Bronchial epithelial cell (primary cell): ENCODE measurements at places on chromosomes 6 and 20. TPM values are rescaled to one million over a fixed set of nuclear protein-coding genes. Genes with fewer than 3 reads are reported as not detected.

- no peak for DNase-seq
Observed at GRCh38 chr20:59806578-59806975, 126.9 kb downstream of the SYCP2 start.

DNA sequence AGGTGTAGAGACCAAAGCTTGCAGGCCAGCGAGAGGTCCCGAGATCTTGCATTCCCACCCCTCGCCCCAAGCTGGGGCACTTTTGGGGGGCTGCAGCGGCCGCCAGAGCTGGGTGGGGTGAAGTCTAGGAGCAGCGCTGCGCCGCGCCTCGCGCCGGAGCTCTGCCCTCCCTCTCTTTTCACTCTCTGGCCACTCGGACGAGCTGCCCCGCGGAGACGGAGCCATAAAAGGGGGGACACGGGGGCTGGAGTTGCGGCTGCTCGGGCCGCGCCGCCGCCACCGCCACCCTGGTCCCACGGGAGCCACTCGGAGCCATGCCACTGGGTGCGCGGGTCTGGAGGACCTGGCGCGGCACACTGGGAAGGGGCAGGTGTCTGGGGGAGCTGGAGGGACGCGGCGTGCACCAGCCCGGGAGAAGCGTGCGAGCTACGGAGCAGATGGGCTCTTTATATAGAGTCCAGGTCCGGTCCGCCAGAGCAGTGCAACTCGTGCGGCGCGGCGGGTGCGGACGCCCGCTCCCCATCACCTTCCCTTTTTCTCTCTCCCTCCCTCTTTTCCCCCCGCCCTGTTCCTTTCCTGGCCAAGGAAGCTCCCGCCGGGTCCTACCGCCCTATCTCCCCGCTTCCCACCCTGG, 687 bp upstream of the HTR1B start:
- DNase-seq, result no peak

DNA sequence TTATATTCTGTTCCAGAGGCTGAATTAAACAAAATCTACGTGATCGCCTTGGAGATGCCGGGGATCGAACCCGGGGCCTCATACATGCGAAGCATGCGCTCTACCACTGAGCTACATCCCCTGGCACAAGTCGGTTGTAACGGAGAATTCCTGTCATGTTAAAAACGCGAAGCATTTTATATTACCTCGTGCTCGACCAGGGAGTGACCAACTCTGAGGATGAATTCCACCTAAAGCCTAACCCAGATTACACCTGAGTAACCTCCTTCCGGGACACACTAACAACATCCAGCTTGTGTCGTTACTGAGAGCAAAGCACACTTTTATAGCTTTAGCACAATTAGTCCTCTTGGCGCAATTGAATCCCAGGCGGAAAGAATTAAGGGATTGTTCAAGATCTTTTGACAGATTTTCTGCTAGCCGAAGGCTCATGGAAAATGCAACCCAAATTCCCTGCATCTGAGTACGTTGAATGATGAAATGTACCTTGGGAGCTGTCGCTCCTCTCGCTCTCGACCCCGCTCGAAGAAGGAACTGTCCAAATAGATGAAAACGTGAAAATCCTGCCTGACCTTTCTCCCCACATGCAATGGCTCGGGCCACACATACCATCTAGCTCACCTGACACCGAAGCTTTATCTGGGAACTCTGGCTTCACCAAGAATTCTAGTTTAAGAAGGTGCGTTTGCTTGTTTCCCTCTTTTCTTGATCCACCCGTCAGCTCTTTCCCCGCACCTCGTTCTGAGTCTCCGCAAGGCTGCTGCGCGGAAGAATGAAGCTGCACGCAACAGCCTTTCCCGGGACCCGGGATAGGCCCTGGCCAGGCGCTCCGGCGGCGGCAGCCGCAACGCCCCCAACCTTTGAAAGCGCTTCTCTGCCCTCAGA, 148.3 kb downstream of the GPX5 start:
- peak; percentile 74 for DNase-seq

Gene TGM3
- 11.8 and 42.6 TPM in 2 replicates for total RNA-seq

GRCh38 chr6:71236926-71237434, 51.6 kb upstream of the OGFRL1 start:
- DNase-seq, result no peak

GRCh38 chr6:88629838-88630494, 333.5 kb downstream of the RNGTT start:
- no peak for DNase-seq

DNA sequence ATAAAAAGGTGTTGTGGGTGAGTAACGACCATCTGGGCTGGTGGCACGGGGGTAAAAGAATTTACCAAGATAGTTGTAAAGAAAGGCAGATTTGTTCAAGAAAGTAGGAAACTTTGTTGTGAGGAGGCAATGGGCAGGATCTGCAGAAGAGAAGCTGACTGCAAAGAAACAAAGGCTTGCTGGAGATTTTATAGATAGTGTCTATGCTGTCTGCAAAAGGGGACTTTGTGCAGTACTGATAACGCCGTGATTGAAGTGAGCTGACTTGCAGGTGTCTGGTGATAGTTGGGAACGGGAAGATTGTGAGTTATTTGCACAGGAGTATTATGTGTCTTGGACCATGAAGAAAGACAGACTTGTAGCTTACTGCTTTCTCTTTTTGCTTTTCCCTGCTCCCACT, 36.8 kb upstream of the GSTA3 start:
- no peak for DNase-seq

DNA sequence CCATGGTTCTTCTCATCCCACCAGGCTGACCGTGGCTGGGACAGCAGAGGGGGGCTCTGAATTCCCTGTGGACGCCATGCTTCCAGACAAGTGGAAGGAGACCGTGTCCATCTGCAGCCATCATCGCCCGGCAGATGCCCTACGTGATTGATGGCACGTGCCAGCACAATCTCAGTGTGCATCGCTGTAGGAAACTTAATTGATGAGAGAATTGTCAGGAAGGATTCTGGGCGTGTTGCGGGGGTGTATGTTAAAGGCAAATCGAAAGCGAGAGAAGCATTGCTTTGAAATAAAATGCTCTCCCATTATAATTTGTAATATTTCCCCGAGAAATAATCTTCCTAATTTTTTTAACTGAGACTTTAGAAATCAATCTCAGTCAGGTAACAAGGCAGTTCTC, 185.5 kb upstream of the CDH4 start:
- no peak for DNase-seq

GRCh38 chr6:161463071-161463470, 189.2 kb upstream of the AGPAT4 start:
- no peak for DNase-seq

- DNase-seq, result peak; percentile 71
Observed at GRCh38 chr6:44161997-44162338, 3.3 kb downstream of the CAPN11 start.

DNA sequence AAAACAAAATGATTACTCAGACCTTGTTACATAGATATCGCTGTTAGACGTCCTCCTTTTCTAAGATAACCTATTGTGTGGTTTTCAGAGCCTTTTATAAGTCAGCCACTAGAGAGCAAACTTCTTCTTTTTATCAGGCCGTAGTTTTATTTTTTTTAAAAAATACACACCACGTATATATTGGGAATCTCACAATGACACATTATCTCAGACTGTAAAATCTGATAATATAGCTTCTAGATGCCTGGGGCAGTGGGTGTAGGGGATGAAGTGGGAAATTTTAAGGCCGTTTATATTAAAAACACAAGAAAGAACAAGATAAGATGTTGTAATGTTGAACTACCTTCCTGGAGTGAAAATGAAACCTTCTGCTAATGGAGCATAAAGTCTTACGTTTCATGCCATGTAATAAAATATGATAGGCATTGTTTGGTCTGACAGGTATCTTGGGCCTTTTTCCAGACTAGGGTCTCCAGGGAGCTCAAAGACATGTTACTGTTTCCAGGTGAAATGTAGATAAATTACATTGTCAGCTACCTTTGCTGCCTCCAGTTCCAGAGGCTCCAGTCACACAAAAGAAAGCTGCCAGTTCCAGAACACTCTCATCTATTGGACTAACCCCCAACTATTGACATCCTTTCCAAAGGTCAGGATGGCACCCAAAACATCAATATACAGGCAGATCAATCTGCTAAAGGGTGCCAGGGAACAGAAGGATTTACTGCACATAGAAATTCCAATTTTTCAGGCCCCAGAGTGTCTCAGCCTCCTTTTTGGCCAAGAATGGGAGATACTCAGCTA, 130.2 kb upstream of the AKIRIN2 start:
- peak; percentile 57 for DNase-seq

GRCh38 chr6:168655462-168656152, 214.6 kb downstream of the SMOC2 start:
- DNase-seq, result no peak

Gene STMND1
- total RNA-seq, result not detected in 2 replicates

- DNase-seq, result no peak
Observed at GRCh38 chr6:70753870-70754380, 86.2 kb downstream of the SMAP1 start.

Gene MEP1A
- total RNA-seq, result not detected in 2 replicates

DNA sequence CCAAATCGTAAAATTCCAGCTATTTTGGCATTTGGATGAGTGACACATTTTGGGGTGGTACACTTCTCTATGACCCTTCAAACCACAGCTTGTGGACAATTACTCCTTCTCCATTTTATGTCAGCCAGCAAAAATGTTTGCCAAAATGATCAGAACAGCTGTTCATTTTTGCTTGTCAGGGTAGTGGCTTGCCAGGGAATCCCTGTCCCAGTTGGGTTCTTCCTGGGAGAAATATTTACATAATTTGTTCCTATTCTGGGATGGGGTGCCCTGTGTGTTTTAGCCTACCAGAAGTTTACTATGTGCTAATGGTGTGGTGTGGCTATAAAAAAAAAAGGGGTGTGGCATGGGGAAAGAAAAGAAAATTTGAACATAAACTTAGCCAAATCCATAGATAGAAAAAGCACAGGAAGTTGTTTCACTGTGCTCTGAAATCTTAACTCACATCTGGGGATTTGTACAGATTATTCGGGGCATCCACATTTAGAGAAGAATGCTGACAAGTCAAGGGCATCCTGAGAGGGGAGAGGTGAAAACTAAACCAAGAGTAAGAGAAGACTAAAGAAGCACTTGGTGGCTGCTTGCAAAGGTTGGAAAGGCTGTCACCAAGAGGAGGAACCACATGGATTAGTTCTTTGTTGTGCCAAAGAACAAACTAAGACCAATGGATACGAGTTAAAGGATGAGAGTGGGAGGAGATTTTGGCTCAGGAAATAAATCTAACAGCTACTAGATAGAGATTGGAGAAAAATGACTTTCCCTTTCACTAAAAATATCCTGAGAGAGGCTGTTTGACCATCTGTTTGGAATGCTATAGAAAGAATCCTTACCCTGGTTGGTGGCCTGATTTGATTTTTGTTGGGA, 55.2 kb upstream of the RBM24 start:
- no peak for DNase-seq

GRCh38 chr6:107867302-107867615, 43.1 kb upstream of the SCML4 start:
- no peak for DNase-seq

Gene RIMS4
- not detected in 2 replicates for total RNA-seq

DNA sequence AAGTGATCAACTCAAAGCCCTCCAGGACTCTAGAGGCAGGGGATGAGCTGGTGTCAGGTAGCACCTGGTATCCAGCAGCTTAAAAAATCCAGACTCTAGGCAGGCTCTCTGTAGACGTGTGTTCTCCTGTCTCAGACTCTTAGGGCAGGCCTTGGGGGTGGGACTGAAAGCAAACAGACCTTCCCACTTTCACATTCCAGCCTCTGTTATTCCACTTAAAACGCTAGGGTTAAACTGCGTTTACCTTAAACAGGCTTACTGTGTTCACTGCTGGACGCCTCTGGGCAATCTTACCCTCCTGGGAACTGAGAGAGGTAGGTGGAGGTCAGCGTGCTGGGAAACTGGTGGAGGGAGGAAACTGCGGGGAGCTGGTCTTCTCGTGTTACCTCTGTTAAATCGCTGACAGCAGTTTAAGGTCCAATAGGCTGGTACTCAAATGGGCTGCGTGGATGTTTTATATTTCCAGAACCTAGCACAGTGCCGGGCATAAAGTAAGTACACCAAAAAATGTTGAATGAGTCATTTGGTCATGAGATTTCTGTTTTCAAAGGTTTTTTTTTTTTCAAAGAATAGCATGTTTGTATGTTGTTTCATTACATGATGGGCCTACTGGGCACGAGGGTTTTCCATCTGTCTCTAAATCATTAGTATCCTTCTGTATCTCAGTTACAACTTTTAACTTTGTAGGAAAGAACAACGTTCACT, at the start of gene GCNT2:
TSS of gene GCNT2 (plus strand) at position 248 of the 705 bp plus-strand sequence. CDS start 7,561 bp downstream, outside the sequence.
- peak; percentile 90 for DNase-seq

Gene TOX2
- total RNA-seq, result not detected in 2 replicates

- DNase-seq, result no peak
Observed at GRCh38 chr20:25251019-25251418, 3.1 kb downstream of the PYGB start.
